ENCODE measurements at places on chromosomes 6 and 20. TPM values are rescaled to one million over a fixed set of nuclear protein-coding genes. Genes with fewer than 3 reads are reported as not detected.

APMAP gene
- 59.0 TPM for total RNA-seq

KIF13A gene
- 31.8 TPM for total RNA-seq

GRM1 gene
- 0.44 TPM for total RNA-seq

PAX1 gene
- total RNA-seq: not detected

JARID2 gene
- 9.0 TPM for total RNA-seq

PREX1 gene
- 31.0 TPM for total RNA-seq

DNA sequence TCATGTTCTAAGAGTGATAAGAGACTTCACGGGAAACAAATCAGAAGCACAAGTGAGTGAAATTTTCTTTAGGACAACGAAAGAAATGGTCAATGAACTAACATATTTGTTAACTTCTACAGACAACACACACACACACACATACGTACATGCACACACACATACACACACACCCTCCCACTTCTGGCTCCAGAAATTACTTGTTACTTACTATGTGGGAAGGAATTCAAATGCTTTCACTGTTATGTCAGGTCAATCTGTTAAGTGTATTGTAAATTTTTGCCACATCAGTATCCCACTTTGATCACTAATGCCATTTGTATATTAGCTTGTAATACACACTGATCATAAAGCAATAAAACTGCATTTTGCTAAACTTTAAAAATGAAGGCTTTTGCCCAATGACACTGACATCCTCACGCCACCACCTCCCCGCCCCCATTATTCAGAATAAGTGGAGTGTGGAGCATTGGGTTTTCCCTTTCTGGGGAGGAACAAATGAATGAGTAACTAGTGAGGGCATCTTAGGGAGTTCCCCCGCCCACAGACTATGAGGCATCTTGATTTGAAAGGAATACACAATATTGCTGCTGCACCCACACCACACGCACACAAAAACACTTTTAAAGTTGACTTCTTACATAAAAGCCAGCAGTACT, 76.2 kb downstream of the ATXN1 start:
- no peaks in the 10 kb centered on the region for H3K27me3 ChIP-seq
- DNase-seq: no peak
- peak overlapping the region; percentile 45 for H3K27ac ChIP-seq
- H3K4me3 ChIP-seq: no peak overlapping the region
- no peaks in the 10 kb centered on the region for H3K36me3 ChIP-seq

- no peak overlapping the region for H3K4me3 ChIP-seq
- no peak overlapping the region for H3K27ac ChIP-seq
- no peaks in the 10 kb centered on the region for H3K27me3 ChIP-seq
- no peak for DNase-seq
- no peaks in the 10 kb centered on the region for H3K36me3 ChIP-seq
- H3K4me1 ChIP-seq: no peaks in the 10 kb centered on the region
Measured at GRCh38 chr6:106112433-106112832, 26.3 kb downstream of the PRDM1 start.

DNA sequence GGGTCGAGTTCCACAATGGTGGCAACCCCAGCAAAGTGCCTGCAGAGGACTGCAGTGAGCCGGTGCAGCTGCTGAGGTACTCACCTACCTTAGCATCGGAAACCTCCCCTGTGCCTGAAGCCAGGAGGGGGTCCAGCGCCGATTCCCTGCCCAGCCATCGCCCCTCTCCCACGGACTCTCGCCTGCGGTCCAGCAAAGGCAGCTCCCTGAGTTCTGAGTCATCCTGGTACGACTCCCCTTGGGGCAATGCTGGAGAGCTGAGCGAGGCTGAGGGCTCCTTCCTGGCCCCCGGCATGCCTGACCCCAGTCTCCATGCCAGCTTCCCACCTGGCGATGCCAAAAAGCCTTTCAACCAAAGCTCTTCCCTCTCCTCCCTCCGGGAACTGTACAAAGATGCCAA, 134.1 kb upstream of the CLDN20 start:
- no peak for DNase-seq
- no peaks in the 10 kb centered on the region for H3K27me3 ChIP-seq
- no peak overlapping the region for H3K27ac ChIP-seq
- no peak overlapping the region for H3K4me3 ChIP-seq
- no peaks in the 10 kb centered on the region for H3K4me1 ChIP-seq
- no peaks in the 10 kb centered on the region for H3K36me3 ChIP-seq

DNA sequence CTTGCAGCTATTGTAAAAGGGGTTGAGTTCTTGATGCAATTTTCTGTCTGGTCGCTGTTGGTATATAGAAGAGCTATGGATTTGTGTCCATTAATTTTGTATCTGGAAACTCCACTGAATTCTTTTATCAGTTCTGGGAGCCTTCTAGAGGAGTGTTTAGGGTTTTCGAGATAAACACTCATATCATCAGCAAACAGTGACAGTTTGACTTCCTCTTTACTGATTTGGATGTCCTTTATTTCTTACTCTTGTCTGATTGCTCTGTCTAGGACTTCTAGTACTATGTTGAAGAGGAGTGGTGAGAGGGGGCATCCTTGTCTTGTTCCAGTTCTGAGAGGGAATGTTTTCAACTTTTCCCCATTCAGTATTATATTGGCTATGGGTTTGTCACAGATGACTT, 120.8 kb upstream of the SSTR4 start:
- no peak overlapping the region for H3K4me3 ChIP-seq
- H3K27ac ChIP-seq: no peak overlapping the region
- H3K36me3 ChIP-seq: no peaks in the 10 kb centered on the region
- no peak for DNase-seq
- no peaks in the 10 kb centered on the region for H3K27me3 ChIP-seq

- H3K27me3 ChIP-seq: no peaks in the 10 kb centered on the region
- H3K27ac ChIP-seq: no peak overlapping the region
Measured at GRCh38 chr6:109024784-109025183, 69.9 kb downstream of the SESN1 start.

DNA sequence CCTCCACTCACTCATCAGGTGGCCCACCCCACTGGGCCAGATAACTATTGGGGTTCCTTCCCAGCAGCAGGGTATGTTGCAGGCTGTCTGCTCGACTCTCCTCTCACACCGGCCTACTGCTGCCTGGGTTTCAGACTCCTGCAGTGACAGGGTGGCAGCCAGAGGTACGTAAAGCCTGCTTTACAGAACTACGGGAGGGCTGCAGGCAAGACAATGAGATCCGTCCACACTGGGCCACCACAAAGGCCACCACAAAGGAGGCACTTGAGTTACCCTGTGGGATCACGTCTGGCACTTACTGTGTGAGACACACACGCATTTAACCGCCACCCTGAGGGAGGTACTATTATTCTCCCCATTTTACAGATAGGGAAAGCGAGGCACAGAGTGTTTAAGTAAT, 78.5 kb downstream of the NFATC2 start:
- peaks cover 6% of the 10 kb centered on the region for H3K4me1 ChIP-seq
- DNase-seq: no peak
- no peaks in the 10 kb centered on the region for H3K36me3 ChIP-seq
- H3K4me3 ChIP-seq: no peak overlapping the region
- no peaks in the 10 kb centered on the region for H3K27me3 ChIP-seq

GRCh38 chr20:9616833-9617461, 102.6 kb downstream of the LAMP5 start:
- H3K4me3 ChIP-seq: no peak overlapping the region
- no peaks in the 10 kb centered on the region for H3K27me3 ChIP-seq
- peaks cover 6% of the 10 kb centered on the region for H3K4me1 ChIP-seq
- no peaks in the 10 kb centered on the region for H3K36me3 ChIP-seq

GRCh38 chr20:34621383-34622367, 55.2 kb downstream of the PIGU start:
- H3K36me3 ChIP-seq: no peaks in the 10 kb centered on the region
- no peak for DNase-seq
- no peaks in the 10 kb centered on the region for H3K4me1 ChIP-seq
- peak overlapping the region; percentile 46 for H3K27ac ChIP-seq
- no peak overlapping the region for H3K4me3 ChIP-seq

- no peak overlapping the region for H3K4me3 ChIP-seq
- DNase-seq: no peak
- no peaks in the 10 kb centered on the region for H3K4me1 ChIP-seq
- no peaks in the 10 kb centered on the region for H3K36me3 ChIP-seq
Measured at GRCh38 chr6:39453241-39453640, 130.7 kb upstream of the KCNK16 start.

DNA sequence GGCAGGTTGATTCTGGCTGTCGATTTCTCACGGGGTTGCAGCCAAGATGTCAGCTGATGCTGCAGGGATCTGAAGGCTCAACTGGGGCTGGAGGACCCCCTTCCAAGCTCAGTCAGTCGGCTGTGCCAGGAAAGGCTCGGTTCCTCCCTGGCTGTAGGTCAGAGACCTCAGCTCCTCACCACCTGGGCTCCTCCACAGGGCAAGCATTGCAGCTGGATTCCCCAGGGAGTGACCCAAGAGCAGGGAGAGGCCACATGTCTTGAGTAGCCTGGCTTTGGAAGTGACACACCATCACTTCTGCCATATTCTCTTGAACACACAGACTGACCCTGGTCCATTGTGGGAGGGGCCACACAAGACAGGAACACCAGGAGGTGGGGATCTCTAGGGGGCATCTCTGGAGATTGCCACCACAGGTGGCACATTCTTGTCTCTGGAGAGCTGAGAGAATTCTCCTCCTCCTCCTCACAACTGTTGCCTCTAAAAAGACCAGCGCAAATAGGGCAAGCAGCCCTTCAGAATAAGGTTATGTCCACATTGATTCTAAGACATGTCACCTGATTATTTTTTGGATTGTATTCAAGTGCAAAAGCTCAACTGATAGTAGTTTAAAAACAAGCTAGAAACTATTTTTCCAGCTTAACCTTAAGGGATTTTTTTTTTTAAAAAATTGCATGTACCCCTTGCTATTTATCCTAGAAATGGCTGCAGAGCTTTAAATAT, 270.5 kb downstream of the NRN1 start:
- no peaks in the 10 kb centered on the region for H3K27me3 ChIP-seq
- H3K4me1 ChIP-seq: no peaks in the 10 kb centered on the region
- no peak for DNase-seq
- no peak overlapping the region for H3K27ac ChIP-seq

- H3K4me1 ChIP-seq: no peaks in the 10 kb centered on the region
- no peak for DNase-seq
- no peak overlapping the region for H3K4me3 ChIP-seq
- no peak overlapping the region for H3K27ac ChIP-seq
Measured at GRCh38 chr6:83160167-83160566, 32.9 kb downstream of the PGM3 start.

- H3K4me3 ChIP-seq: no peak overlapping the region
- no peaks in the 10 kb centered on the region for H3K36me3 ChIP-seq
- no peak for DNase-seq
- no peaks in the 10 kb centered on the region for H3K4me1 ChIP-seq
- no peaks in the 10 kb centered on the region for H3K27me3 ChIP-seq
Measured at GRCh38 chr6:75893058-75893775, 144.2 kb downstream of the MYO6 start.

DNA sequence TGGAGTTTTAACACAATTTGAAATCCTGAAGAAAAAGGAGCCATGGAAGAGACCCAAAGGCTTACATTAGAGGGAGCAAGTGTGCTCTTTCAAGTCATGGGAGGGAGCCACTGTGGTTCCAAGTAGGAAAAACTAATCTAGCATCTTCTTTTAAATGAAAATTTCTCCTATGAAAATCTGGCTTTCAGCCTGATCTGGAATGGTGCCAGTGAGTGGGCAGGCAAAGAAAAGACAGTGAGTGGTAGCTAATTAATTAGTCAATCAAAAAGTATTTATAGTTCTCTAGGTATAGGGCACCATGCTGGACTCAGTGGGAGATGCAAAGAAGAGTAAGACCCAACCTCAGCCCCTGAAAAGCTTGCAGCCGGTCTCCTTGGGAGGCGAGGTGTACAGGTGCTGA, 21.9 kb downstream of the CAP2 start:
- no peaks in the 10 kb centered on the region for H3K36me3 ChIP-seq
- H3K27ac ChIP-seq: no peak overlapping the region
- no peak overlapping the region for H3K4me3 ChIP-seq
- H3K4me1 ChIP-seq: peaks cover 18% of the 10 kb centered on the region
- no peak for DNase-seq

DNA sequence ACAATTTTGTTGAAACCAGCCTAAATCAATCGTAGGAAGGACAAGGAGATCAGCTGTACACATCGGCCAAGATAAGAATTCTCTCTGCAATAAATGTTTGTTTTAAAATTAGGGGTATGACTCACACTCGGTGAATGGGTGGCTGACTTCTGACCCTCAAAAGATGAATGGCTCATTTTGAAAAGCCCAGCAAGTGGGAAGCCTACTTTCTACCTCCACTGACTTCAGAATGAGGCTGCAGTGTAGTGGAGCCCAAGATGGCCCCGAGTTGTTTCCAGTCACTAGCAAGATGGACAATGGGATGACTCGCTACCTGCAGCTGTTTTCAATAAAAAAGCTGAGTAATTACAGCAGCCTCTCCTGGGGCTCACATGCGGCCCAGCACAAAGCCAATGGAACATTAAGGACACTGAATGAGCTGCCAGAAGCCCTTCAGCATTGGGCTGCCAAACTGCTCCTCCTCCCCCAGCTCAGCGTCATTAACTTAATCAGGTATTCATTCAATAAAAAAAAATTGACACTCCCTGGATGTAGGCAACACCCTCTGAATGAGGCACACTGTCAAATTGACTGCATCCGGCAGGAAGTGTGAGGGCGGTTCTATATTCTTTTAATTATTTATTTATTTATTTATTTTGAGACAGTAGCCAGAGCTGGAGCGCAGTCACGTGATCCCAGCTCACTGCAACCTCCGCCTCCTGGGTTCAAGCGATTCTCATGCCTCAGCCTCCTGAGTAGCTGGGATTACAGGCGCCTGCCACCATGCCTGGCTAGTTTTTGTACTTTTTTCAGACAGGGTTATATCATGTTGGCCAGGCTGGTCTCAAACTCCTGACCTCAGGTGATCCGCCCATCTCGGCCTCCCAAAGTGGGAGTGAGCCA, 107.3 kb downstream of the GMPR start:
- H3K27ac ChIP-seq: no peak overlapping the region
- no peaks in the 10 kb centered on the region for H3K36me3 ChIP-seq
- no peak for DNase-seq
- H3K27me3 ChIP-seq: no peaks in the 10 kb centered on the region
